DMS79 (cell line): ENCODE measurements at places on chromosomes 12 and 14.

DNA sequence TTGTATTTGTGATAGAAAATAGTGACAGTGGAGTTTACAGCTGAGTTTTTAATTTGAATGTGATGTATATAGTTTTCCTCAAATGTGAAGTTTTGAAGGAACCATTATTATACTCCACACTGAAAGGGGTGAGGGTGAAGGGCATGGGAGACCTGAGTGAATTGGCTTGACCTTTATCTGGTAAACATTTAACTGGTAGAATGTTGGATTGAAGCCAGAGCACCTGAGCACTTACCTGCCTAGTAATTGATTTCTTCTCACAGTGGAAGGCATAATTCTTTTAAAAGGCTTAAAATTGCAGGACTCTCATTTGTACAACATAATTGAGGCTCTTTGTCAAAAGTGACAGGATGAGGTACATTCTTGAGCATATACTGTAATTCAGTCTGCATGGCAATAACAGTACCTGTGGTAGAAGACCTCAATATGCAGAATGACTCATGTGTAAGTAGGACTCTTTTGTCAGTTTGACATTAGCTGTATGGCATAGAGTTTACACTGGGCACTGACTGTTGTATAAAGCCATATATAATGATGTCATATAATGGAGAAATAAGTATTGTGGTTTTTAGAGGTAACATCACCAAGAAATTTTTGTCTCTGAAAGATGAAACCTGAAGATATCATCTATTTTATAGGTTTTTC, 309.6 kb downstream of the TMTC2 start:
- no peak for DNase-seq

GRCh38 chr14:24042746-24043145, 9.1 kb upstream of the CARMIL3 start:
- no peak for DNase-seq

GRCh38 chr12:19431407-19432308, 7.6 kb upstream of the AEBP2 start:
- peak; percentile 23 for DNase-seq

GRCh38 chr14:105102893-105103292, 37.7 kb upstream of the GPR132 start:
- DNase-seq = no peak

GRCh38 chr12:88578276-88579160, 1.8 kb downstream of the KITLG start:
- peak; percentile 46 for DNase-seq

- no peak for DNase-seq
Observed at GRCh38 chr14:49997991-49998390, 105.1 kb downstream of the ARF6 start.

- no peak for DNase-seq
Observed at GRCh38 chr12:95852133-95852532, 6.6 kb upstream of the SNRPF start.

DNA sequence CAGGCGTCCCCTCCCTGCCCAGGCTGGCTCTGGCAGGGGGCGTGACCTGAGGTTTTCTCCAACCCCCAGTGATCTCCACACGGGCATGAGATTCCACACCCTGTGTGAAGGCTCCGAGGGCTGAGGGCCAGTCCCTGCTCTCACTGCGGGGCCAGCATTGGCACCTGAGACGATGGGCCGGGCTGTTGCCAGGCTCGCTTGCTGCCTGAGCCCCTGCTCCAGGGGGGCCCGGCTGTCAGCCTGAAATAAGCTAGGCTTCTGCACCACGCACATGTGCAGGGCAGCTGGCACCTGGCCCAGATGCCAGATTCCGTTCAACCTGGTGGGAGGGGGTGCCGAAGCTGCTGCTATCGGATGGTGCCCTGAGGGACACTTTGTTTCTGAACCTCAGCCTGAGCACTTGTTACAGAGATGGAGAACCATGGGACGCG, 196.5 kb upstream of the PRMT8 start:
- peak; percentile 66 for DNase-seq

DNA sequence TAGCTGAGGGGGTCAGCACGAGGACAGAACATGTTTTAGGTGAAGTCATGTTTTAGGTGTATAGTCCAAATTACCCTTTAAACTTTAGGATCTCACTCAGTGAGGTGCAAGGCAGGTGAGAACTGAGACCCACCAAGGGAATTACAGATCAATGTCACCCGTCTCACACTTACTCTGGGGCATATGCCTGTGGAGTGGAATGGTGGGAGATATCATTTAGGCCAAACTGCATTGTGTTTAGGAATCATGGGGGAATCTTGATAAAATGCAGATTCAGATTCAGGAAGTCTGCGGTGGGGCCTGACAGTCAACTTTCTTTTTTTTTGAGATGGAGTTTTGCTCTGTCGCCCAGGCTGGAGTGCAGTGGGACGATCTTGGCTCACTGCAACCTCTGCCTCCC, 17.8 kb downstream of the FBXW8 start:
- DNase-seq = no peak

DNA sequence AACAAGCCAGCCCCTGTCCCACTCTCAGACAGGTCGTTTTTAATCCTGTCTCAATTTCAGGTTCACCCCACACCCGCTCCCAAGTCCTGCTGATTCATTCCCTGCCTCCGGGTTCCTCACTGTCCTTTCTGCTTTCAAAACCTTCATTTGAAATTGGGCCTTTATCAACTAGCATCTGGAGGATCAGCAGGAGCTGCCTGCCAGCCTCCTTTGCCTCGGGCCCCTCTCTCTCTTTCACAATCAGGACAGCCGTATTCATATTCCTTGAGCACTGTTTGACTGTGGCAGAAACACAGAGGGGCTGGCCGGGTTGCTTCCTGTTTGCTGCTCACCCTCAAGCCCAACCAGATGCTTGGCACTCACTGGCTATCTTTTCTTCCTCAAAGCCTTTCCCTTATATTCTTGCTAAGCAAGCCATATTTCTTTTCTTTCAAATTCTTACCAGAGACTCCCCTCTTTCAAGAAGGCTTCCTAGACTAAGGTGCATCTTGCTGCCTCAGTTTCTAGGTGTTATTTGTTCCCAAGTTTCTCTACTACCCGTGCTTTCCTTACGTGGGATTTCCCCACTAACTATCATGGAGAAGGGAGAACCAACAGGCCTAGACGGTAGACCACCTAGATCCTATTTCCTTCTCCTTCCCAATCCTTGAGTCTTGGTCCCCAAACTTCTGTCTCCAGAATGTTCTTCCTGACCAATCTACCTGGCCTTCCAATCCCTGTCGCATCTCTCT, 3.0 kb downstream of the GALNT6 start:
- DNase-seq = no peak

- no peak for DNase-seq
Observed at GRCh38 chr14:24804552-24805212, 170.7 kb upstream of the GZMB start.

DNA sequence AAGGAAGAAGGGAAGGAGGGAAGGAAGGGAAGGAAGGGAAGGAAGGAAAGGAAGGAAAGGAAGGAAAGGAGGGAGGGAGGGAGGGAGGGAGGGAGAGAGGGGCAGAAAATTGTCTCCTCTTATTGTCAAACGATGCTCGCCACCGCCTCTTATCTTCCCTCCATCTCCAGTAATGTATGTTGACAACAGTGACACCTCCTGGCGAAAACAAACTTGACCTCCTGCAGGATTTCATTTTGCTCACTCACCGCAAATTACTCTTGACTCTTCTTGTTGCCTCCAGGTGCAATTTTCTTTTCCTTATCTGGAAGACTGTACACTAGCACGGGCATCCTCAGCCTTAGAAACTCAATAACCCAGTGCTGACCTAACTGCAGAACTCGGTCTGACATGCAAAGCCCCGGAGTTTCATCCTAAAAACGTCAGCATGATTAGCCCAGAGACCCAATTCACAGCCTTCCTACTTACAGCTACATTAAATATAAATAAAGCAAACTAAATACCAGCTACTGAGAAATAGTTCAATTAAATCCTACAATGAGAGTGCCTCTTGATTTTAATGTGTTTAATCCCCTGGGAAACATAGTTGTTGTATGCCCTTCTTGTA, 512.4 kb upstream of the TMPO start:
- DNase-seq = no peak

GRCh38 chr12:58640314-58640713, 280.0 kb downstream of the LRIG3 start:
- no peak for DNase-seq

DNA sequence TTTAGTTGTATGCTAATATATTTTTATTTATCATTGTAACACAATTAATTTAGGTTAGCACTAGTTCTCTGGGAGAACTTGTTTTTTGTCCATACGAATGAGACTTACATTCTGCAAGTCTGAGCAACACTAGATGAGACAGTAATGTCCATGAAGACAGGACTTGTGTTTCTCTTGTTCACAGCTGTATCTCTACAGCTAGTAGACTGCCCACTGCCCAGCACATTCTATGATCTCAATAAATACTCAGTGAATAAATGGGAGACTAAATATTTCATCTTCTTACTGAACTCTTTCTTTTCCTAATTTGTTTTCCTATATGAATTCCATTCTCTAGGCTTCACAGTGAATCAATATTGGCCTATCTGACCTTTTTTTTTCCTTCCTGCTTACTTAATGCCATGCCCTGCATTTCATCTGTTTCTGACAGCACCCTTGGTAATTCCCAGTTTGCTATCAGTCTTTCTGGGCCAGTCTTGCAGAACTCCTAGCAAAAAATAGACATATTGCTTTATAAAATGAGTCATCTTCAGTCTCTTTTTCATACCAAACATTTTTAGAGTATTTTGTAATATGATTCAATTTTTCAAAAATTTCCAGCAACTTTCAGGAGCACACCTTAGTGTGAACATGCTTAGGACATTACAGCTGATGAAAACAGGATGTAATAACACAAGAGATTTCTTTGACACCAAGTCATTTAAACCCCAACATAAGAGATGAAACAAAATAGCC, 185.5 kb upstream of the ATP2B1 start:
- DNase-seq = no peak

- DNase-seq = no peak
Observed at GRCh38 chr12:40502322-40502721, 189.9 kb upstream of the CNTN1 start.
